Urothelium cell line (cell line): ENCODE measurements at places on chromosomes 2 and 18.

DNA sequence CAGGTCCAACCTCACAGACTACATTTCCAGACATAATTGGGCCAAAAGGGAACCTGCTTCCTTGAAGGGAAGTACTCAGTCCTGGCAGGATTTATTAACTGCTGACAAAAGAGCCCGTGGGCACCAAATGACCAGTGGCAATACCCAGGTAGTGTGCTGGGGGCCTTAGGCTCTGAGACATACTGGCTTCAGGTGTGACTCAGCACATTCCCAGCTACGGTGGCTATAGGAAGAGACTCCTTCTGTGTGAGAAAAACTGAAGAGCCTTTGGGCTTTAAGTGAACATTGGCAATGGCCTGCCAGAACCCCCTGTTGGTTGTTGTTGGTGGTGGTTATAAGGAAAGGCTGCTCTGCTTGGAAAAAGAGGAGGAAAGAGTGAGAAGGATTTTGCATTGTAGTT lies 401.8 kb downstream of the KCNJ3 start:
- peak; percentile 3 for DNase-seq

DNA sequence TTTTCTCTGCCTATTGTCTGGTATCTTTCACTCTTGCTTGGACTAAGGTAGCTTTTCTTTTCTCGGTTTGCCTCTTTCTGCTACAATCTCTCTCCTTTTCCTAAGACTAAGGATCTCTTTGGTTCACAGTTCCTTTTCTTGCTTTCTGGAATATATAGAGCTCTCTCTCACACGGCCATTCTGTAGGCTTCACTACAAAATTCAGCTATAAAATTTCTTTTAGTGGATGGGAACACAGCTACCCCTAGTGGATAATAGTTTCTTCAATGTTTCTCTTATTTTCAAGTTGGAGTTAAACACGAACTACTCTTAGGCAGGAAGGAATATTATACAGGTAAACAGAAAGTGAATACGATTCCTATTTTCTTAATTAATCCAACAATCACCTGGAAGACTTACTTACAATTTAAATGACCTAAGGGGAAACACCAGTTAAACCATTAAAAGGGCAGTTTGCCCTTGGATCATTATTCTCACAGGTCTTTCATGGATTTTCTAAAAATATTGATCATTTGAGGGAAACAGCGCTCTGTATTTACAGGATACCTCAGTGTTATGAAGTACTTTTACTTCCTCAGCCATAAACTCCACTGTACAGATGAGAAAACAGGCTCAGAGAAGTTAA lies 140.5 kb downstream of the LRP2 start:
- peak; percentile 29 for DNase-seq

DNA sequence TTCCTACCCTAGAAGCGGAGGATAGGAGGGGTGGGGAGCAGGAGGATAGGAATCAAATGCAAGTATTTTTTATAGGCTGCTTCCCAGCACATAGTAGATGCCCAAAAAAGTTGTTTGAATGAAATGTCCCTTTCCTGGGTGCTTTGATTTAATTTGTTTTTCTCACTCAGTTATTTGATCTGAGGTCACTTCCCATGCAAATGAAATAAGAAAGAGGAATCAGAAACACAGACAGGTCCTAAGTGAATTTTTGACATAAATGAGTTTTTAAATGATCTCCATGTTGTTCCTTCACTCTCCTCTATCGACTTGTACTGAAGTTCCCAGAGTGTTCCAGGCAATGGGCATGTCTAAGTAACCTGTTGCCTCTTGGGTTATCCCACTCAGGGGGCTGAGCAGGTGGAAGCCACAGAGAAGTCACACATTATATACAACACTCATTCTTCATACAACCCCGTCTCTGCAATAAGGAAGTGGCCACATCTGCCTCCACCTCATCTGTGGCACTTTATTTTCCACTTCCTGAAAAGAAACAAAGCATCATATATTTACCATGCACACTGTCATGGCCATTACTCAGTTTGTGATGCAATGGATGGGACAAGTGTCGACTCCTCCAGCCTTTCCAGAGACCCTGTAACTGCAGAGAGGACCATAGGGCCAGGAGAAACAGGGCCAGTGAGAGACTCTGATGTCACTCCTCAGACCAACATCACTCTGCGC lies 81.9 kb upstream of the ZNF397 start:
- no peak for DNase-seq

GRCh38 chr2:141611176-141611571 lies 519.6 kb downstream of the LRP1B start:
- DNase-seq = no peak

- no peak for DNase-seq
Observed at GRCh38 chr18:59661891-59662701, 35.1 kb downstream of the CCBE1 start.
